ENCODE measurements at places on chromosomes 2 and 18. TPM values are rescaled to one million over a fixed set of nuclear protein-coding genes. Genes with fewer than 3 reads are reported as not detected.
A peak's percentile ranks its signal among the peaks of the same experiment; 100 is the strongest.

DNA sequence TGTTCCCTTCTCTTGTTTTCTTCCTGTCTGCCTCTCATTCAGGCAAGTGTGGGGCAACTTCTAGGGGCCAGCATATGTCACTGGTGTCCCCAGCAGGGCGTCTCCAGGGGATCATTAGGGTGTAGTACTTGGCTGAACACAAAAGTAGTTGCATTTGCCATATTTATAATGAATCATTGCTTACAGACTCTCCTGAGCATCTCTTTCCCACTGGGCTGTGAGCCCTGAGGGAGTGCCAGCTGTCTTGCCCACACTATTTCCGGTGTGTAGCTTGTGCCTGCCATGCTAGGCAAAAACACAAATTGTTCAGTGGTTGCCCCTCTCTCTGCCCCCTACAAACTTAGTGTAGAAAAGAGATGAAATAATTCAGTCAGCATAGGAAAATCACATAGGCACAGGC, 40.8 kb upstream of the SCLY start:
- H3K4me1 ChIP-seq = peaks cover 50% of the 10 kb centered on the region
- no peak overlapping the region for H3K27ac ChIP-seq
- H3K4me3 ChIP-seq = no peak overlapping the region
- DNase-seq = no peak

DNA sequence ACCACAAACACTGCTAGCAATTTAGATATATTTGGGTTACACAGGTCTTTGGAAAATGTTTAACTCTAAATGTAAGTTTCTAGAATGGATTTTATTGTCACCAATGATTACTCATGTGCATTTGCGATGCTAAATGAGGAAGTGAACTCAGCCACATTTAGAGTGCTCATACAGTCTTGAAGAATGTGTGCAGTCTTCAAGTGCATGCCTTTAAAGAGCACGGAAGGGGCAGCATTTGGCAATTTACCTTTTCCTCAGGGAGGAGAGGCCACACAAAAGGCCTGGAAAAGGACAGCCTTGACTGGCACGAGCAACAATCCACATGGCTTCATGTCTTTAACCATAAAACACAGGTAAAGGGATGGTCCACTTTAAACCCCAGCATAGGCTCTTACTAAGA, 78.5 kb upstream of the STK17B start:
- no peaks in the 10 kb centered on the region for H3K36me3 ChIP-seq
- H3K4me1 ChIP-seq = no peaks in the 10 kb centered on the region
- H3K4me3 ChIP-seq = no peak overlapping the region
- H3K27me3 ChIP-seq = no peaks in the 10 kb centered on the region
- peak overlapping the region; percentile 29 for H3K27ac ChIP-seq

DNA sequence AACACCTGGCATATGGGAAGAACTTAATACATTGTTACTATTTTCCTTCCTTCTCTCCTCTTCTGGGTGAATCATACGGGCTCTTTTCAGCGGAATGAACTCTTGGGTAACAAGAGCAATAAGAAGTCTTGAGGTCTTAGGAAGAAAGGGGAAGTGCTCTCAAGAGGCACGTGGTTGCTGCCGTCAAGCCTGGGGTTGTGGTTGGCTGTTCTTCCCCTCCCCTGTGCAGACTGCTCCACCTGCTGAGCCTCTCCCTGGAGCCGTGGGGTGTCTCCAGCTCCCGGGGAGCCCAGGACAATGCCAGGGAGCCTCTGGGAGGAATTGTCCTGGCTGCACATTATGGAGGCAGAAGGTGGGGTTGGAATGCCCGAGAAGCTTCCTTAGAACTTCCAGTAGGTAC, 19.4 kb downstream of the TOGARAM2 start:
- H3K4me3 ChIP-seq = no peak overlapping the region
- DNase-seq = peak; percentile 39
- H3K27ac ChIP-seq = no peak overlapping the region
- H3K36me3 ChIP-seq = no peaks in the 10 kb centered on the region
- no peaks in the 10 kb centered on the region for H3K27me3 ChIP-seq

ARID5A gene
- total RNA-seq = 9.2 TPM

DNA sequence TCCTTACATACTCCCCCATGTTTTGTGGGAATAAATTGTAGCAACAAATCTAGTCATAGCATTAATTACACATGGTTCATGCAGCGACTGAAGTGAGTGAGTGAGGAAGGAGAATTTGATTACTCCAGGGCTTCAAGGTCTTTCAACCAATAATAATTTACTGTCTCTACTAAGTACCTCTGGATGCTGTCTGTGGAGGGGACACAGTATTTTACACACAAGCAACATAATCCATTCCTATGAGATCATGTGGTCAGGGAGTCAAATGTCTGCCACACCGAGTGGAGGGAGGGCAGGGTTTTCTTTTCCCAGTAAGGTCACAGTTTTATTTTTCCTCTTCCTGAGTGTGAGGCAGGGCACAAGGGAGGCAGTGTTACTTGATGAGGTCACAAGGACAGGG, 334.7 kb upstream of the CELF4 start:
- no peak for DNase-seq
- H3K27ac ChIP-seq = no peak overlapping the region
- no peaks in the 10 kb centered on the region for H3K4me1 ChIP-seq

- no peaks in the 10 kb centered on the region for H3K36me3 ChIP-seq
- H3K27ac ChIP-seq = no peak overlapping the region
- no peak overlapping the region for H3K4me3 ChIP-seq
- H3K4me1 ChIP-seq = no peaks in the 10 kb centered on the region
- no peak for DNase-seq
These were observed 48.6 kb upstream of the FSIP2 start for GRCh38 chr2:185689906-185690539.

FHL2 gene
- 36.7 TPM for total RNA-seq

SERPINB3 gene
- not detected for total RNA-seq

DNA sequence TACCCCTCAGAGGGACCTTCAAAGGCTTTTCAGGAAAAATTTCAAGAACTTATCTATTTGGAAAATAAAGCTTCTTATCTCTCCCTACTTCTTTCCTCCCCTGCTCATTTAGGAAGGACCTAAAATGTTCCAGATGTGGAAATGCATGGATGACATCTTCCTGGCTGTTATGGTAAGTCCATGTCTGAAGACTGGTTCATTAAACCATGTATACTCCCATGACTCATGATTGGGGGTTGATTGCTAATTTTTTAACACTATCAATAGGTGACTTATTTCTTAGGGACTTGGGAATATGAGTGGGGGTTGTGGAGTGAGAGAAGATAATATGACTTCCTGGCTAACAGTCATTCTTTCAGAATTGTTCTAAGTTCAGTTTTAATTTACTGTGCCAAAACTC, 104.0 kb upstream of the PARD3B start:
- H3K36me3 ChIP-seq = no peaks in the 10 kb centered on the region
- no peak for DNase-seq
- H3K4me1 ChIP-seq = no peaks in the 10 kb centered on the region
- H3K27me3 ChIP-seq = no peaks in the 10 kb centered on the region
- no peak overlapping the region for H3K27ac ChIP-seq

GRCh38 chr2:73611193-73611592, 31.0 kb downstream of the NAT8 start:
- no peaks in the 10 kb centered on the region for H3K27me3 ChIP-seq
- H3K4me3 ChIP-seq = no peak overlapping the region
- H3K4me1 ChIP-seq = no peaks in the 10 kb centered on the region
- no peak overlapping the region for H3K27ac ChIP-seq
- H3K36me3 ChIP-seq = peaks cover 5% of the 10 kb centered on the region

DNA sequence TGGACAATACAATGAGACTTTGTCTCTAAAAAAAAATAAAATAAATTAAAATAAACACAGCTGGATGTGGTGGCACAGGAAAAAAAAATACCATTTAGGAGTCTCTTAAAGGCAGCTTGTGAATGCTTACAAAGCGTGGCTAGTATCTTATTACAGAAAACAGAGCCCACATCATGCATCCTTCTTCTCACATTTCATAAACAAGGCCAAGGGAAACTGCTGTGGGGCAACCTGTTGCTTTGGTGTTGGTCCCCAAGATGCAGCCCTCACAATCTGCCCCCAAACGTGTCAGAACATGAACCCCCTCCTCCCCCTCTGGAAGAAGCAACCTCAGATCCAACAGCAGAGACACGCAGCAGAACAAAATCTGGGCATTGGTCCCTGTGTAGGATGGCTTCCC, 2.6 kb downstream of the SLC14A1 start:
- H3K4me3 ChIP-seq = no peak overlapping the region
- no peaks in the 10 kb centered on the region for H3K4me1 ChIP-seq
- no peaks in the 10 kb centered on the region for H3K27me3 ChIP-seq
- H3K27ac ChIP-seq = no peak overlapping the region
- no peak for DNase-seq

PLEK gene
- 3.4 TPM for total RNA-seq

GRCh38 chr2:46385786-46386577, 88.8 kb downstream of the EPAS1 start:
- no peak overlapping the region for H3K4me3 ChIP-seq
- DNase-seq = no peak
- peaks cover 50% of the 10 kb centered on the region for H3K36me3 ChIP-seq
- no peaks in the 10 kb centered on the region for H3K27me3 ChIP-seq
- H3K4me1 ChIP-seq = no peaks in the 10 kb centered on the region
